ENCODE measurements at places on chromosomes 2 and 18.

GRCh38 chr2:57617318-57617717 lies 429.3 kb upstream of the VRK2 start:
- no peak for DNase-seq

DNA sequence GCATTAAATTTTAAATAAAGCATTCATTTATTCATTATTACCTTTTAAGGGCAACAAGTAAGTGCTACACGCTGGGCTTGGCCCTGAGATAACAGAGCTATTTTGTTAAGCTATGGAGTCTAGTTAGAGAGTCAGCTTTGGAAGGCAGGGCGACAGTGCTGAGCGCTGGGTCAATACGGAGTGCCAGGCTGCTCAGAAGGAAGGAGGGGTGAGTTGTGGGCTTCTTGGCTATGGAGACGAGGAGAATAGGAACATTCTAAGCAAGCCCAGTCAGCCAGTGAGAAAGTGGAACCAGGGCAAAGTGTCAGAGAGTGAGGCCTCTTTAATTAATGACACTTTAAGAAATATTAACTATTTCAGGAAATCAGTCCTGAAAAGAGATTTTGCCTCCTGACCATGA lies 288.4 kb downstream of the LRRTM1 start:
- DNase-seq, result no peak

DNA sequence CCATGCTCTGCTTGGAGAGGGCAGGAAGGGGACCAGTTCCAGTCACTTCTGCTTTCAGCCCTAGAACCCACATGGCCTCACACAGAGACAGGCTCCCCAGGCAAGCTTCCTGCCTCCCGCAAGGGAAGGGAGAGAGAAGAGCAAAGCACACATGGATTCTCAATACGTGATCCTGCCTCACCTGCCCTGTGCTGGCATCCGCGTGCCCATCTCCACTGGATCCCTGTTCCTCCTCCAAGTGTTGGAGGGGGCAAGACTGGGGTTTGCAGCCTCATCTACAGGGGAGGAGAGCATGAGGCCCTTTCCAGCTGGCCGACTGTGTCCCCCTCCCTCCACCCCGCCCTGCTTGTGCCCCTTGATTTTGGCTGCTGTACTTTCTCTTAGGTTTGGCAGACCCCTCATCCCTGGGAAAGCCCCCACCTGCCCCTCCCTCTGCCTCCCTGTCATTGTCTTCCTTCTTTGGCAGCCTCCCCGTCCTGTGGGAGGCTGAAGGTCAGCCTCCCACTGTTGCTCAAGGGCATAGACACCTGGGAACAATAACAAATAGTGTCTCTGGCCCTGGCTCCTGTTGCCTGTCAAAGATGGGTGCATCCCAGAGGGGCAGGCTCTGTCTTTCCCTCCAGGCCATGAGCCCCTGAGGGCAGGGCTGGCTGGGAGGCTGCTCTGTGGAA lies 22.7 kb downstream of the KCNF1 start:
- no peak for DNase-seq

- no peak for DNase-seq
Observed at GRCh38 chr18:23825496-23825895, 136.2 kb downstream of the LAMA3 start.

GRCh38 chr2:221844212-221845020 lies 272.3 kb upstream of the EPHA4 start:
- no peak for DNase-seq

GRCh38 chr18:80196528-80197320 lies 50.6 kb downstream of the PARD6G start:
- DNase-seq, result no peak

GRCh38 chr2:11749646-11750349 lies 3.4 kb downstream of the LPIN1 start:
- DNase-seq, result no peak

GRCh38 chr2:43737097-43737854 lies 36.6 kb upstream of the DYNC2LI1 start:
- no peak for DNase-seq
